ENCODE measurements at places on chromosomes 11 and 22.

DNA sequence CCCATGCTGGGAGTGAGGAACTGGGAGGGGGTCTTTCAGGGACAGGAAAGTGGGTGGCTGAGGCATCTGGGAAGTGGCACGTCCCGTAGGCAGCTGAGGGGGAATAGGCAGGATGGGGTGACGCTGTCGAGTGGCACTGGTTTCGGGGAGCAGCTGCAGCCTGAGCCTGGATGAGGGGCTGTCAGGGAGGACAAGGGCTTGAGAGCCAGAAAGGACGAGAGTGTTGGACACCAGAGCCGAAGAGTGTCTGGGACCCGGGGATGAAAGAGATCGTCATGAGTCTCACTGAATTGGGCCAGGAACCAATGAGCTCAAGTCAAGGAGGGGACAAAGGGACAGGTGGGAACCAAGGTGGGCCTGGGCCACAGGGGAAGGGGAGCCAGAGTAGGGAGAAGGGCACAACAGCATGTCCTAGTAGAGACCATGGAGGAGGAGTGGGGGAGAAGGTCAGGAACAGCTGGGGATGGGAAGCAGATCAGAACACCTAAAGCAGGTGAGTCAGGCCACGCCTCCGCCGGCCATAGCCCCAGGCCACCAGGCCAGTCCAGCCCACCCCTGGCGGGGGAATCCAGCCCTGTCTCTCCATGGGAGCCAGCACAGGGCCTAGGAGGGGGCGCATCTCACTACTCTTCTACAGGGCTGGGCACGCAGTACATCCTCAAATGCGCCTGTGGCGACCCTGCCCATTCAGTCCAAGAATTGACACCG is 4.2 kb downstream of the RAB3IL1 start:
- DNase-seq: peak; percentile 41

- no peak for DNase-seq
These were observed 772.5 kb downstream of the KCNA4 start for GRCh38 chr11:29244355-29244754.

- DNase-seq: no peak
These were observed 23.6 kb downstream of the PDGFB start for GRCh38 chr22:39220890-39221850.

GRCh38 chr11:86537541-86538222 is 134.7 kb downstream of the ME3 start:
- no peak for DNase-seq

GRCh38 chr11:69530278-69531070 is 49.0 kb downstream of the LINC01488 start:
- no peak for DNase-seq

- DNase-seq: no peak
These were observed 1.1 kb upstream of the PHLDB1 start for GRCh38 chr11:118606157-118606843.

GRCh38 chr11:114142707-114143106 is 83.2 kb downstream of the ZBTB16 start:
- no peak for DNase-seq

DNA sequence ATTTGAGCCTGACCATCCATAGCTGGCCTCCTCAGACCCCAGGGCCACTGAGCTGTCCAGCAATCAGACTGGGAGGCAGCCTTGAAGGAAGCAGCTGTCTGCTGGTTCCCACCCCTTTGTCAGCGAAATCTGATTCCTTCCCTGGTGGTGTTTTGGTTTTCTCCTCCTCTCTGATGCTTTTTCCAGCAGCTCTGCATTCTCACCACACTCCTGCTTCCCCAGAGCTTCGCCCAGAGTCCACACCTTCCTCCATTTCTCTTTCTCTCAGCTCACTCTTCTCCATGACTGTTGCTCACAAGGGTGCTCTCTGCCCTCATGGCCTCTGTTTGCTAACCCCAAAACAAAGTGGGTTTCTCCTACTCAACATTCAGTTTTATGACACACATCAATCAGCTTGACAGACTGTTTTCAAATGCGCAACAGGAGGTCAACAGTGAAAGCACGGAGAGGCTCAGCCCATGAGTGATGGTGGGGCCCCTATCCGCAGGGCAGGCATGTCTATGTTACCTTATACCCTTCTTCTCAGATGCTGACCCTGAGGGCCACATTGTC is 130.6 kb upstream of the MTNR1B start:
- DNase-seq: no peak

DNA sequence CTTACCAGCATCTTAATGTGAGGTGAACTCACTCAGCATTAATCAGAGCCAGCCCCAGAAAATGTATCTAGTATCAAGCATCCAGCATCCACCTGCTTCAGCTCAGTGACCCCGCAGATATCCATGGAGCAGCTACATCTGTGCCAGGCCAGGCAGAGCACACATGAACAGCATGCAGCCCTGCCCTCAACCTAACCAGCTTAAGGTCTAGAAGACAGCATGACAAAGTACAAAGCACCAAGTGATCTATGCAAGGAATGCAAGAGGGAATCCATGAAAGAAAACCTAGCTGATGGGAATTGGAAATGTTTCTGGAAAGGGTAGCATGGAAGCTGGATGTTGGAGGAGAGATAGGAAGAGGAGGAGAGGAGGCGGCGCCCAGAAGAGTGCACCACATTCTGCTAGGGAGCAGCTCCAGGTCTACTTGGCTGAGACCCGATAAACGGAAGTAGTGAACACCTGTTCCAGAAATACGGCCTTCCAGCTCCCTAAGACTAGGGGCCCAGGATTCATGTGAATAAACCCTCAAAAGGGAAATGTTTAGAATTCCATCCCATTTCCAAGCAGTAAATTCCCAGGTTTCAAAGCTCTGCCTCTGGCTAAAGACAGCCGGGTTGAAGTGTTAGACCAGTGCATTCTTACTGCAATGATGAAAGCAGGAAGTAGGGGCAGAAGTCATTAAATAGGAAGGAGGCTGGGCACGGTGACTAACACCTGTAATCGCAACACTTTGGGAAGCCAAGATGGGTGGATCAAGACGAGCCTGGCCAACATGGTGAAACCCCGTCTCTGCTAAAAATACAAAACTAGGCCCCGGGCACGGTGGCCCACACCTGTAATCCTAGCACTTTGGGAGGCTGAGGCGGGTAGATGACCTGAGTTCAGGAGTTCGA is 23.5 kb upstream of the L3MBTL2 start:
- DNase-seq: no peak

DNA sequence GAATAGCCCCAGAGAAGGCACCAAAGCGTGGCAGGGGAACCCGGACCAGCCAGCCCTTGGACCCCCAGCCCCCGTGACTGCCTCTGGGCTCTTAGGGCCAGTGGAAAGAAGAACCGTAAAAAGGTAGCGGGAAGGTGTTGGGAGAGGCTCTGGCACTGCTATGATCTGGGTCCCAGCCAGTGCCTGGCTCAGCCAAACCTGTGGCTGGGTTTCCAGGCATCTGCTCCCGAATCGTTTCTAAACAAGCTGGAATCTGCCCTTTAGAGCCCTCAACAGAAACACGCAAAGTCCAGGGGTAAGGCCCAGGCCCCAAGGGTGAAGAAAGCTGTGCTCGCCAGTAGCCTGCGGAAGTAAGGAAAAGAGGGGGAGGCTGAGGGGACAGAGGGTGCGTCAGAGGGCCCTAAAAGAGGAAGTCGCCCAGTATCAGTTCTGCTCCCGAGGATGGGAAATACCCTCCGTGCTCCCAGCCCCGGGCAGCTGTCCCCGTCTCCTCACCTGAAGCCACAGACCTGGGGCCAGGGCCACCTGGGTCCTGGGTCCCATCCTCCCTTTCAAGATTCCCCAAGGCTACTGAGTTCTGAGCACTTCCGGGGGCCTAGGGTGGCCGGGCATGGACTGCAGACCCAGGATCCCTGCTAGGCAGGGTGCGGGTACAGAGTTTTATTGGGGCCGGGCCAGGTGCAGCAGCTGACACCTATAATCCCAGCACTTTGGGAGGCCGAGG is 24.7 kb downstream of the IL10RA start:
- DNase-seq: no peak

GRCh38 chr11:109862835-109863234 is 230.4 kb upstream of the ZC3H12C start:
- no peak for DNase-seq

DNA sequence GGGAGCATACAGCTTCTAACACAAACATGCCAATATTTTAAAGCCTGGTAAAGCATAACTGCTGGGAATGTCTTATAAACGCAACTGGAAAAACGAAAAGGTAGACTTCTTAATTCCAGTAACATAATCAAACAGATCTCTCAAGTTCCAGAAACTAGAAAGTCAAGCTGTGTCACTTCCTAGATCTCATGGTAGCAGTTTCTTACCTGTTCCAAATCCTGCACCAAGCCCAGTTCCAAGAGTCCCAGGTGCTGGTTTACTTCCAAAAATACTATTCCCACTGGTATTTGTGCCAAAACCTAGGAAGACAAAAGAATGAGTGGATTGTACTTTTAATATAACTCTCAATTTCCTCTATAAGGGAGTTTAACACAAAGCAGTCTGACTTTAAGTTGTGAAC is 44.2 kb downstream of the NUP98 start:
- no peak for DNase-seq

DNA sequence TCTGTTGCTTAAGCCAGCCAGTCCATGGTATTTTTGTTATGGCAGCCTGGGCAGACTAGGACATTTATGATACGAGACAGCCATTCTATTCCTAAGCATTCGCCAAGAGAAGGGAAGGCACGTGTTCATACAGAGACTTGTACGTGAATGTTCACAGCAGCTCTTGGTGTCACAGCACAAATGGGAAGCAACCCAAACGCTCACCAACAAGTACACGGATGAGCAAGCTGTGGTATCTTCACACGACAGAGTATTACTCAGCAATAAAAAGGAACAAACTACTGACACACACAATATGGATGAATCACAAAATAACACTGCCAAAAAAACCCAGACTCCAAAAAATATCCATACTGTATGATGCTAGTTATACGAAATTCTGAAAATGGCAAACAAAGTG is 85.1 kb downstream of the PHF21B start:
- no peak for DNase-seq

DNA sequence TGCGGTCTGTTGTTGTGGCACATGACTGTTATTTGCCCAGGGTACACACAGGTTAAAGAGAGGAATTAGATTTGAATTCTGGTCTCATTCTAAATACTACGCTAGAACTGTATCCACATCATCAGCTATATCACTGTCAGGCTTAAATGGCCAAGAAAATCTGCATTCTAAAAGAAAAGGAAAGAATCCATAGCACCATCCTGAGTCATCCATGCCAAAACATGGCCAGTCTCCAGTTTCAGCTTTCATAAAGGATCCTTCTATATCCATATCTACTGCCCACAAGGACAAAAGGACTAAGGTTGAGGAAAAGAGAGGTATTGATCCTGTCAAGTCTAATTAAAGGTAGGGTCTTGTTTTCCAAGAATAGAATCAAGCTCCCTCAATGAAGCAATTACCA is 73.6 kb upstream of the GDPD4 start:
- no peak for DNase-seq

DNA sequence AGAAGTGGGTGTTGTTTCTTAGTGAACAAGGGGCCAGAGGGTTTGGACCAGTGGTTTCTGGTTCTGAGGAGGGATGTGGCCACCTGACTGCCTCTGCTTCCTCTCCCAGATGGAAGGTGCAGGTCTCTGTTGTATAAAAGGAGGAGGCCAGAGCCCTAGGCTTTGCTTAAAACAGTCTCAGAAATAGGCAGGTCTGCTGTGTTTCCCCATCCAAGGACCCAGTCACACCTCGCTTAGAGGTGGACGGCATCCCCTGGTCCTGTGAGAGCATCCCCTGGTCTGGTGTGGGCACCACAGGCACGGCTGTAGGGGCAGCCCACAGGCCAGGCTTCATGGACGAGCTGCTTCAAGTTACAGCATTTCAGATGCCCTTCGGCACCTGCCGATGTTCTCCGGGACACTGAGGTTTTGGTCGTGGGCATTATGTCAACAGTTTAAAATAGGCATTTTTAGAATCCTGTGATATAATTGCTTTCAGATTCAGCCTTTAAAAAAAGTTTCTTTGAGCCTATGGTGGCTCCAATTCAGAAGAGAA is 45.7 kb upstream of the SHANK2 start:
- no peak for DNase-seq

DNA sequence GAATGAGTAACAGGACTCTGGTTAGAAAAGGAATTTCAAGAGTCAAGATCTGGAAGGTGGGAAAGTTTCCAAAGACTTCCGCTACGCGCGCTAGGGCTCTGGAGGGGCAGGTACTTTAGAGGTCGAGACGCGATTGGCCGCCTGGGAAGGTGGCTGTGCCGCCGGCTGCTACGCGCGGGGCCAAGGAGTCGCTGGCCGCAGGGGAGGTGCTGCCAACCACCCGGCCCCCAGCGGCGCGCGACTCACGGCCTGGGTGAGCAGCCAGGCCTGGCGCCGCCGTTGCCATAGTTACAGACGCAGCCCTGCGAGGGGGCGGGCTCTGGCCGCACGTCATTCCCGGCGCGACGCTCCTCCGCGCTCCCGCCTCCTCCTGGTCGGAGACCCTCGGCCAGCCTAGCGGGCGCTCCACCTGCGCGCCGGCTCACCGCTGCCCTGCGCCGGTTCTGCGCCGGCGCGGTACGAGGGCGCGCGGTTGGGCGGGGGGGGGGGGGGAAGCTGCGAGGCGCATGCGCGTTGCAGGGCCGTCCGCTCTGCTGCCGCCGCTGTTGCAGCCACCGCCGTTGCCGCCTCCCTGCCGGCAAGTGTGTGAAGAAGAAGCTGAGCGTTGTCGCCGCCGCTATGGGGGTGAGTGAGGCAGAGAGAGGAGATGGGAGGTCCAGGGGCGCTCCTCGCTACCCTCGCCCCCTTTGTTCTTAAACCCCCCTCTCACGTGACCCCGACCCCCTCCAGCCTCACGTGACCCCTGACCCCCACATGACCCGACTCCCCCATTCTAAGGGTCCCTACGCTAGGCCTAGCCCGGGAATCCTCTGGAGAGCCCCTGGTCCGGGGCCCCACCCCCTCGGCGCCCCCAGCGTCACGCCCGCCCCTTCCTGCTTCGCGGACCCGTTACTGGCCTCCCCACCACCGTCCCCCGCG is at the start of gene NAA40:
NAA40 (plus strand) TSS at position 524 of the 918 bp plus-strand sequence; CDS start at position 619, 95 bp downstream.
- DNase-seq: peak; percentile 98

- no peak for DNase-seq
These were observed 33.7 kb upstream of the APOBEC3A start for GRCh38 chr22:38923463-38924346.

DNA sequence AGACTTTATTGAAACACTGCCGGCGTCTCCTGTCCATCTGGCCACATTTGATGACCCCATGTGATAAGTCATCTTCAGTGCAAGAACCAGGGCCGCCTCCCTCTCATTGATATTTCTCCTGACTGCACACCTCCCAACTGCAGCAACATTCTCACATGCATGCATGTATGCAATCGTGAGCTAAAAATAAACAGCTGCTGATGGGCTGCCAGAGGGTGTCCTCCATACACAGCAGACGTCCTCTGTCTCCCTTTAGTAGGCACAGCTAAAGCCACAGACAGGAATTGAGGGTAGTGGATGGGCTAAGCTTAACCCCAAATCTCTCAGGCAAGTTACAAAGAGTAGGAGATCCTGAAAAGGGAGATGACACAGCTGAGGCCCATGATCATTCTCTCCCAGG is 106.7 kb upstream of the HSD17B12 start:
- no peak for DNase-seq

GRCh38 chr22:24584871-24585411 is 7.9 kb downstream of the LRRC75B start:
- no peak for DNase-seq

DNA sequence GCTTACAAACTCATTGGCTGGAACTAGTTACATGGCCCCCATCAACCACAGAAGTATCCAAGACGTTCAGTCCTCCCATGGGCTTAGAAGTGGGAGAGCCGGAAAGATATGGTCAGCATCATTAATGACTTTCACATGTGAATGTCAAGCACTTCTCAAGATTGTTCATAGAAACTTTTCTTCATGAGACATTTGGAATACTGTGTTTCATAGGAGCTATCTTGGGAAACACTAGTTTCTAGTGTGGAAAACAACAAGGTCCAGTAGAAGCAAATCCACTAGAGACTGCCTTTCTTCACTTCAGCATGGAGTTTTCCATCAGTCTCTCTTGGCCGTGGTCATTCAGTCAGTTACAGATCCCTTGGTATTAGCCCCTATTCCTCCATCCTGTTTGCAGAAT is 160.9 kb downstream of the C11orf91 start:
- DNase-seq: no peak
